ENCODE measurements at places on chromosomes 5 and 9.
A peak's percentile ranks its signal among the peaks of the same experiment; 100 is the strongest.

- DNase-seq: no peak
Measured at GRCh38 chr5:123427281-123427680, 4.1 kb upstream of the CEP120 start.

DNA sequence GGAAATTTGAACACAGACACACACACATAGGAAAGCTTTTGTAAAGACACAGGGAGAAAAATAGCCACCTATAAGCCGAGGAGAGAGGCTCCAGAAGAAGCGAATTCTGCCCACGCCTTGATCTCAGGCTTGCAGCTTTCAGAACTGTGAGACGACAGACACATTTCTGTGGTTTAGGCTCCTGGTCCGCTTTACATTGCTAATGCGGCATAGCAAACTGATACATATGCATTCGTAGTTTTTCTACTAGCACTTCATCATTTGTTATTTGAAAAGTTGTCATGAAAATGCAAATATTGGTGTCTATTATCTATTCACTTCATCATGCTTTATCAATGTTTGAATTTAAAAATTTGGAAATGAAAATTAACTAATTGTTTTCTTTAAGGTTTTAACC is 674.9 kb downstream of the SEMA5A start:
- DNase-seq: no peak

DNA sequence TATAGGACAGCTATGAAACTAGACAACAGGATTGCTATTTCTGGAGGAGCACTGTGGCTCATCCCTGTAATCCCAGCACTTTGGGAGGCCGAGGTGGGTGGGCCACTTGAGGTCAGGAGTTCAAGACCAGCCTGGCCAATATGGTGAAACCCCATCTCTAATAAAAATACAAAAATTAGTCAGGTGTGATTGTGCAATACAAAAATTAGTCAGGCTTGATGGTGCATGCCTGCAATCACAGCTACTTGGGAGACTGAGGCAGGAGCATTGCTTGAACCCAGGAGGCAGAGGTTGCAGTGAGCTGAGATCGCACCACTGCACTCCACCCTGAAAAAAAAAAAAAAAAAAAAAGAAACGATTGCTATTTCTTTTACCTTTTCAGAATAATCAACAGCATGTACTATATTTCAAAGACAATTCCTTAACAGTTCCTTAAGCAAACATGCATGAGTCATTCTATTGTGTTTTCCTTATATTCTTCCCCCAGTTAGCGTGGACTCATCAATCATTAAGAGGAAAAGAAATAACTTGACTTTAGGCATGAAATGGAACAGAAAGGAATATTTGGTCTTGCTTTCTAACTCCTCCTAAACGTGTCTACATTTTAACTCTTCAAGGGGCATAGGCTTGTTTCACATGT is 162.6 kb downstream of the TAF11L14 start:
- no peak for DNase-seq

DNA sequence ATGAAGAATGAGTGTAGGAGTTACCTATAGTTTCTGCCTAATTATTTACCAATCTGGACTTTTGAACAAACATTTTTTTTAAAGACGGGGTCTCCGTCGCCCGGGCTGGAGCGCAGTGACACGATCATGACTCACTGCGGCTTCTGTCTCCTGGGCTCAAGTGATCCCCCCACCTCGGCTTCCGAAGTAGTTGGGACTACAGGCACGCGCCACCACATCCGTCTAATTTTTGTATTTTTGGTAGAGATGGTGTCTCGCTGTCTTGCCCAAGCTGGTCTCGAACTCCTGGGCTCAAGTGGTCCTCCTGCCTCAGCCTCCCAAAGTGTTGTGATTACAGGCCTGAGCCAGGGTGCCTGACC is 1.5 kb downstream of the CTNNA1 start:
- no peak for DNase-seq

GRCh38 chr5:15587916-15588315 is 87.9 kb downstream of the FBXL7 start:
- DNase-seq: no peak

DNA sequence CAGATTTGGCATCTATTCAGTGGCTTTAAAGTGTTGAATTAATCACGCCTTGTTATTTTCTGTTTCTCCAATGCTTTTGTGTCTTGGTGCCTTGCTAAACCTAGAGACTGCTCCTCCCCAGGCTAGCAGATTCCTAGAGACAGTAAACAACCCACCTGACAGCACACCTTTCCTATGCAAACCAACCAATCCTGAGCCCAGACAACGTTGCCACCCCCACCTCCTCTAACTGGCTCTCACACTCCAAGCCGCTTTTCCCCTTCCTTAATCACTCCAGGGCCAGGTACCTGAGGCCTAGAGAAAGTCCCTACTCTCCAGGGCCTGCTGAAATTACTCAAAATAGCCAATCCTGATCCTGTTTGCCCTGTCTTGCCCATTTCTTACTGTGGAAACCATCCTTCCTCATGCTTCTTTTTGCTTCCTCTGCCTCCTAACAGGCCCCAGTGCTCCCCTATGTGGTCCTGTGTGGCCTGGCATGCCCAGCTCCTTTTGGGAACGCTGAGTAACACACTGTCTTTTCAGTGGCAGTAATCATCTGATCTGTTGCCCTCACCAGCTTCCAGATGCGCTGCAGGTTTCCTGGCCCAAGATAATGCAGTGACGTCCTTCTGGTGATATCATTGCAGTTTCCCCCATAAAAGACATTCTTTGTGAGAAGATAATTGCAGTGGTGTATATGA is 53.4 kb downstream of the GAS1 start:
- no peak for DNase-seq

DNA sequence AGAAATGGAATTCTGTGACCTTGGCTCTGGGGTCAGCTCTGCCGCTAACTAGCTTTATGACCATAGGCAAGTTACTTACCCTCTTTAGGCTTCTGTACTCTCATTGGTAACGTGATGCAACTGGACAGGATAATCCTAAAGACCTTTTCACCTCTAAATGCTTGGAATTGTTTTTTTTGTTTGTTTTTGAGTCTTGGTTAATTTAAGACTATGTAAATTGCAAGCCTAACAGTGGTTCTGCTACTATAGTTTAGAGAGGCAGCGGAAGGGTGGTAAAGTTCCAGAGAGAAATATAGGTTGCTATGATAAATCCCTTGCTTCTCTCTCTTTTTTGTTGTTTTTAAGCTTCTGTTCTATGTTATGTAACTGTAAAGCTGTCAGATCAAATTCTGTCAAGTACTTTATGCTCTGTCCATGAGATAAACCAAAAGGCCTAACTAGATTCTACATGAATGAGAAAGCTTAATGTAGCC is 17.6 kb downstream of the FAM169A start:
- DNase-seq: no peak

DNA sequence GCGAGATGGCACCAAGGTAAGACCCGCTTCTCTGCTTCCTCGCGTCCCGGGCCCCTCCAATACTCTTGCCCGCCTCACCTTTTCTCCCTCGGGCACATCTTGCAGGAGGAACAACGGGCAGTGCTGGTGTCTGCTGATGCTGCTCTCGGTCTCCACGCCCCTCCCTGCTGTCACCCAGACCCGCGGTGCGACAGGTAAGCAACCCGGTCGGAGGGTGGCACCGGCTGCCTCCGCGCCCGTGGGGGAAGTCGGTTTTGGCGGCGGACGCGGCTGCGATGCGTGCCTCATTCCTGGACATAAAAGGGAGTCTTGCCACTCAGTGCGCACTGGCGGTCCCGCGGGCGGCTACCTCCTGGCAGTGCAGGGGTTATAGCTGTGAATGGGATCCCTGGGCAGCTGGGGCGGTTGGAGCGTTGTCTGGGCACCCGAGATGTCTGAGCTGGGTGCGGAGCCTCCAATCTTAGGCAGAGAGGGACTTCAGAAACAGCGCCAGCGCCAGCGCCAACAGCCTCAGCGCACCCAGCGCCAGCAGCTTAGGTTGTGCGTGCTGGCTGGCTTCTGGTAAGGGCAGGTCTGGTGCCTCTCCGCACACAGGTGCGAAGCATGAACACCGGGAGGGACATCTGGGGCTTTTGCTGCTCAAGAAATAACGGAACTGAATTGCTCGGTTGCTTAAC is 488 bp downstream of the COL15A1 start:
- no peak for DNase-seq

DNA sequence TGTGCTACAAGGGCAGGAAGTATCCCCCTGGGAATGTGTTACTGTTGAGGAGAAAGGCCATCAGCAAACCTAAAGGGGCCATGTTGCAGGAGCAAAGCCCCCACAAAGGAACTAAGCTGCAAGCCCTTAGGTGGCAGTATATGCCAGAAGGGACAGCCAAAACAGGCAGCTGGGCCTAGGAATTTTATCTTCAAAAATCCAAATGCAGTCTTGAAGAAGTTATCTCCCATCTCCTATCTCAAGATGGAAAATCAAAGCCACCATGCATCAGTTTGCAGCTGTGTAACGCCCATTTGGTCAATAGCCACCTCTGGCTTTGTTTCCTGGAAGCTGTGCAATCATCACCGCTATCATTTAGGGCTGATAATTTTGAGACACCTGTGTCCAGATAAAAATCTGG is 400.3 kb downstream of the ARHGEF28 start:
- no peak for DNase-seq

- DNase-seq: no peak
Measured at GRCh38 chr5:40680741-40681362, 1.1 kb downstream of the PTGER4 start.

GRCh38 chr5:151881621-151882225 is 42.9 kb downstream of the GLRA1 start:
- DNase-seq: no peak

- no peak for DNase-seq
Measured at GRCh38 chr9:130363755-130364404, 80.9 kb upstream of the ASS1 start.

DNA sequence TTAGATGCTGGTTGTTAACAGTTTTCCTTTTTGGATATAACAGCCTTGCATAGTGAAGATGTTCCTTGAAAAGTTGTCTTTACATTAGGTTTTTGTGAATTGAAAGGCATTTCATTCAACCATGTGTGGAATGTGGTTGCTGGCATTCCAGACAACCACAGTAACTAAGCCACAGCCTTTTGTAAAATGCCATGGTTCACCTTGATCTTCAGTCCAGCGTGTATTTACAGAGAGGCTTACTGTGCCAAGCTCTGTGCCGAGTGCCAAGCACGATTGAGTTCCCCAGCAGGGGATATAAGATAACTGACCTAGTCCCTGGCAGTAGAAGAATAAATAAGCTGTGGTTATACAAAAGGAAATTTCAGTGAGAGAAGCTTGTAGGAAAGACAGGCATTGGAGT is 4.9 kb downstream of the EXOSC2 start:
- DNase-seq: no peak

- no peak for DNase-seq
Measured at GRCh38 chr5:151683986-151684588, 2.6 kb downstream of the SPARC start.

DNA sequence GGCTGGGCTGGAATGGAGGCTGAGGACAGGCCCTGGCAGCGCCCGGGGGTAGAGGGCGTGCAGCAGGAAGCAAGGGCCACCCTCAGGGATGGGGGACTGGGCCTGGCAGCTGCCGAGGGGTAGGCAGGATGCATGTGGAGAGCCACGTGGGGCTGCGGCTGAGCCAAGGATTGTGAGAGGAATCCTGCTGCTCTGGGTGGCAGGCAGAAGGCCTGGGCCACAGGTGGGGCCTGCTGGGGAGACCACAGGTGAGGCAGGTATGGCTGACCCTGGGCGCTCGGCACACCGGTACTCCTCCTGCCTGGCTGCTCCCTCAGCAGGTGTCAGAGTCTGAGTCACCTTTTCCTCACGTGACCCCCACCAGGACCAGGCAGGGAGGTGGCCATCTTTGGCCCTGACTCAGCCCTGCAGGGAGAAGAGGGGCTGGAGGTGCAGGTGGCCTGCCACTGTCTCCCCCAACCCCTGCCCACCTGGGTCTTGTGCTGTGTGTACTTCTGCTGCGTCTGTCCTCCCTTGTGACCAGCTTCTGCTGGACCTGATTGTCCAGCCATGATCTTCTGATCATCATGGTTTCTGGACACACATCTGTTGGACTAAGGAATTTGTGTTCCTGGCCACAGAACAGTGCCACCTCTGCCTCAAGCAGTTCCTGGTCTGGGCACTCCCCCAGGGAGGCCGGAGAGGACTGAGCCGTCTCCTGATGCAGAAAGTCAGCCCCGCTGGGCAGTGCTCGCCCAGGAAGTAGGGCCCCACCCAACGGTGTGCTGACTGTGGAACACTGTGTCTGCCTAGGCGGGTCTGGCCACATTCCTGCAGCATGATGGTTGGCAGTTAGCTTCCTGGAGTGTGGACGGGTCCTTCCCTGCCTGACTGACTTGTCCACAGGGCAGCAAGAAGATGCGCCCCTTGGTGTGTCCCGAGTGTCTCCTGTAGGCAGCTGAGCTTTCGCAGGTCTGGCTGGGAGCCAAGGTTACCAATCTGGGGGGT is 6.4 kb downstream of the ARRDC1 start:
- DNase-seq: no peak

DNA sequence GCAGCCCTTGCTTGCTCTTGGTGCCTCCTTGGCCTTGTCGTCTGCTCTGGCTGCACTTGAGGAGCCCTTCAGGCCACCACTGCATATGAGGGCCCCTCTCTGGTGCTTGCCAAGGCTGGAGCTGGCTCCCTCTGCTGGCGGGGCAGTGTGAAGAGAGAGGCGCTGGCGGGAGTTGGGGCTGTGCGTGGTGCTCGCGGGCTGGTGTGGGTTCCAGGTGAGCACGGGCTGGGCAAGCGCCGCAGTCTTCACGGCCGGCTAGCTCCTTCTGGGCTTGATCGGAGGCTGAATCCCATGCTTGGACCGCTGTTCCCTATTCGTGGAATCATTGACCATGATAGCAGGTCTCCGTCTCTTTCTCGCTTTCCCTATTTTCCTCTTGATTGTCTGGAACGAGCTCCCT is 56.5 kb downstream of the XRCC4 start:
- no peak for DNase-seq

- peak; percentile 6 for DNase-seq
Measured at GRCh38 chr9:109520475-109521132, 22.5 kb upstream of the PTPN3 start.

DNA sequence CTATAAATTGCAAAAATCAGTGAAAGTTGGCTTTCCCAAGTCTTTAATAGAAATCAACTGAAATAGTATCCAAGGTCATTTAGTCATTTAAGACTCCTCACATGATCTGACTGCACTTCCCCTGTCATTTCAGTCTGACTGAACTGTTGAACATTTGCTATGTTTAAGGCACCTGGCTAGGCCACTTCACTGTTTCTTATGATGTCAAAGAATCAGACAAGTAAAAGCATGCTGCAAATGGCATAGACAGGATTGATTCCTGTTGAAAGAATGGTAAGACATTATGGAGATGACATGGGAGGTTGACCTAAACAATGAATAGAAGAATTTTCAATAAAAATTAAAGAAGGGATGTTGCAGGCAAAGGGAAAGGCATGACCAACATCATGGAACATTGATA is 502.1 kb downstream of the NFIB start:
- DNase-seq: no peak

Measured in stimulated activated CD4-positive, alpha-beta T cell treated with anti-CD3 and anti-CD28 coated beads, Interleukin-12 subunit alpha, Interleukin-12 subunit beta, amount 100 ng/mL, for 24 hours (primary cell).